ENCODE measurements at places on chromosomes 1 and 21. TPM values are rescaled to one million over a fixed set of nuclear protein-coding genes. Genes with fewer than 3 reads are reported as not detected.

The DNAJC28 gene
- 1.7 TPM for total RNA-seq

The MCM3AP gene
- total RNA-seq: 129 TPM

The IRF6 gene
- total RNA-seq: 0.59 TPM

The TFF3 gene
- not detected for total RNA-seq

The NCAM2 gene
- total RNA-seq: 56.1 TPM

The SMIM11 gene
- 1.7 TPM for total RNA-seq

The MASP2 gene
- not detected for total RNA-seq

The WASF2 gene
- 36.5 TPM for total RNA-seq

The FASLG gene
- total RNA-seq: not detected

The HNRNPCL4 gene
- total RNA-seq: not detected
